ENCODE measurements at places on chromosomes 11 and 22. TPM values are rescaled to one million over a fixed set of nuclear protein-coding genes. Genes with fewer than 3 reads are reported as not detected.

The LRRC56 gene
- total RNA-seq = 4.3 TPM

GRCh38 chr22:25364736-25365241, 145.3 kb downstream of the CRYBB2 start:
- DNase-seq = no peak
- H3K4me3 ChIP-seq = no peak overlapping the region
- H3K27me3 ChIP-seq = no peaks in the 10 kb centered on the region
- peaks cover 2% of the 10 kb centered on the region for H3K36me3 ChIP-seq
- H3K27ac ChIP-seq = no peak overlapping the region
- no peaks in the 10 kb centered on the region for H3K4me1 ChIP-seq

DNA sequence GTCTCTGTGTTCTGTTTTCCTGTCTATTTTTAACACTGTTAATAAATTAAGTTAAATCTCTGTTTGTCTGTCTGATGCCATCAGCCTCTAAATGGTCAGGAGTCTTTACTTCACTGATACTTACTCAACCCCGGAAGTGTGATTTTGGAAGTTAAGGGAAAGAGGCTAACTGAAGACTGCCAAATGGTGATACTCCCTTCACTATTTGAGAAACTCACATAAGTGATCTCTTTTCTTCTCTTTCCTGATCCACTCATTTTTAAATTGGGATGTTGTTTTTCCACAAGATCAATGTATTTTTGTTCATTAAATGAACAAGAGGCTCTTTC, 389 bp upstream of the CASP12 start:
- H3K27ac ChIP-seq = no peak overlapping the region
- H3K36me3 ChIP-seq = no peaks in the 10 kb centered on the region
- H3K4me3 ChIP-seq = no peak overlapping the region
- H3K4me1 ChIP-seq = no peaks in the 10 kb centered on the region
- no peaks in the 10 kb centered on the region for H3K27me3 ChIP-seq
- DNase-seq = no peak

DNA sequence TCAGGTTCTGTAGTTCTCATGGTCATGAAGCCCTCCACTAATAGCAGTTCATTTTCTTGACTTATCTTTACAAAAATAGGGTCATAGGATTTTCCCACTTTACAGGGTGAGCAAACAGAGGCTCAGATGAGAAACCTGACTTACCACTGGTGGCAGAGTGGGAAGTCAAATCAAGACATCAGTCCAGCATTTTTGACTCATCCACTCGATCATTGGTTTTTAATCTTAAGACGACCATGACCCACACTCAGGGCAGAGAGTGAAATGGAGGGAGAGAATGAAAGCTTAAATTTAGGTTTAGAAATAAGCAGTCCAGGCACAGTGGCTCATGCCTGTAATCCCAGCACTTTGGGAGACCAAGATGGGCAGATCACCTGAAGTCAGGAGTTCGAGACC, 42.1 kb downstream of the RTL6 start:
- DNase-seq = no peak
- no peaks in the 10 kb centered on the region for H3K4me1 ChIP-seq
- no peak overlapping the region for H3K27ac ChIP-seq
- no peak overlapping the region for H3K4me3 ChIP-seq
- H3K27me3 ChIP-seq = no peaks in the 10 kb centered on the region

The SIK2 gene
- 13.4 TPM for total RNA-seq

DNA sequence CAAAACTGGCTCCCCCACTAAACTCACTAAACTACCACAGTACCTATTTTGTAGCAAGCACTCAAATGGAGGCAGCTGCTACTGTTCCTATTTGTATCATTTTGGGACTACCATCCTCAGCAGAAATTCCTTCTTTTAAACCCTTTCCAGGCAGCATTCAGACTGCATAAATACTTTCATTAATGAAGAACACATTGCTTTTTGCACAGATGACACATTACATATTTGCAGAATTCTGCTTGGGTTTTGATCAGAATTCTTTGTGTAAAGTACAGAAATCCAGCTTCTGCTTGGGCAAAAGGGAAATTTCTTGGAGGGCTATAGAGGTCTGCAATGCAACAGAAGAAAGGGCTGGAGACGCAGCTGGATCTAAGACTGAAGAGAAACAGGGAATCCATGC, 24.2 kb downstream of the RBX1 start:
- no peak for DNase-seq
- peaks cover 13% of the 10 kb centered on the region for H3K4me1 ChIP-seq
- no peak overlapping the region for H3K4me3 ChIP-seq

DNA sequence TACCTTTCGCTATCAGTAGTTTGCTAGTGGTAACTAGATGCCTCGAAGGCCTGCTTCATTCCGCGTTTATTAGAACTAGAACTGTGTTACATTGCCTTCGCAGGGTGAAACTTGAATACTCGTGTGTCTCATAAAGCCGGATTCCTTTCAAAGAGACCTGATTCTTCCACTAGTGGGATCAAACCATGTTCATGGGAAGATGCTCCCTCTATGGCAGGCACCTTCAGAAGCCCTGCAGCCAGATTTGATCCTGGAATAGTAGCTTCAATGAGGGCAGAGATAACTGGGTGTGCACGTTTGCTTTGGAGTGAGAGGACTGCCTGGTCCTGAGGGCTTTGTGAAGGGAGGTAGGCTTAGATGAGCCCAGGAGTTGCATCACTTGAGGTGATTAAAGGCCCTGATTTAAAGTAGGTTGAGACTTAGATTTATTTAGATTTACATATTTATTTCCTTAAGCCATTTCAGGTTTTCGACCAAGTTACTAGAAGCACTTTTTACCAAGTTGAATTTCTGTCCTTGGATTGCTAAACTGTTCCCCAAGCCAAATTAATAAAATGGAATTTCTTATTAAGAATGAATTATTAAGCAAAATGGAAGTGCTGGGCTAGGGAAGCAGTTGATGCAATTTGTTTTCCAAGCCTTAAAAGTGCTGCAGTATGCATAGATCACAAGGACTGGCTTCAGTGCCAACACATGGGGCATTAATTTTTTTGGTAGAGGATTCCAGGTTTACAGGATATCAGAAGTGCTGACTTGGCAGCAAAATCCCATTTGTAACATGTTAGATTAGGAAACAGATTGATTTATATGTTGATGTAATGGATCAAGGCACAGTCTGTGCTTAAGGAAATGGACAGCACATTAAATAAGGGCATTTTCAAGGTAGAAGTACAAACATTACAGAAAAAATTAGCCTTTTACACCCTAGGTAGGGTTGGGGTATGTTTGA, 32.9 kb downstream of the APLP2 start:
- peak overlapping the region; percentile 18 for H3K4me3 ChIP-seq
- H3K27me3 ChIP-seq = no peaks in the 10 kb centered on the region
- no peak for DNase-seq
- H3K36me3 ChIP-seq = peaks cover 53% of the 10 kb centered on the region
- no peak overlapping the region for H3K27ac ChIP-seq

The MFRP gene
- not detected for total RNA-seq

The TSGA10IP gene
- 1.3 TPM for total RNA-seq

The GGTLC3 gene
- not detected for total RNA-seq

GRCh38 chr11:107716884-107717532, 5.2 kb upstream of the SLN start:
- H3K27me3 ChIP-seq = peaks cover 6% of the 10 kb centered on the region
- no peaks in the 10 kb centered on the region for H3K36me3 ChIP-seq
- DNase-seq = no peak
- H3K4me3 ChIP-seq = no peak overlapping the region
- no peak overlapping the region for H3K27ac ChIP-seq

- H3K4me3 ChIP-seq = no peak overlapping the region
- no peak overlapping the region for H3K27ac ChIP-seq
- H3K27me3 ChIP-seq = peaks cover 17% of the 10 kb centered on the region
Observed at GRCh38 chr22:36862251-36863242, 1.7 kb downstream of the NCF4 start.

The CEND1 gene
- not detected for total RNA-seq

The GALNT18 gene
- total RNA-seq = 5.1 TPM

- no peaks in the 10 kb centered on the region for H3K36me3 ChIP-seq
- no peak overlapping the region for H3K4me3 ChIP-seq
- H3K27me3 ChIP-seq = no peaks in the 10 kb centered on the region
- peaks cover 3% of the 10 kb centered on the region for H3K4me1 ChIP-seq
- DNase-seq = no peak
- H3K27ac ChIP-seq = no peak overlapping the region
Observed at GRCh38 chr22:36405671-36406538, 18.1 kb upstream of the MYH9 start.

GRCh38 chr22:32622744-32623110, 148.1 kb downstream of the FBXO7 start:
- H3K4me3 ChIP-seq = peak overlapping the region; percentile 34
- no peaks in the 10 kb centered on the region for H3K27me3 ChIP-seq
- no peaks in the 10 kb centered on the region for H3K36me3 ChIP-seq
- H3K4me1 ChIP-seq = peaks cover 7% of the 10 kb centered on the region
- H3K27ac ChIP-seq = peak overlapping the region; percentile 82

GRCh38 chr22:41682033-41682807, 6.4 kb downstream of the SNU13 start:
- H3K36me3 ChIP-seq = peaks cover 32% of the 10 kb centered on the region
- no peaks in the 10 kb centered on the region for H3K27me3 ChIP-seq
- peak; percentile 91 for DNase-seq
- H3K4me1 ChIP-seq = no peaks in the 10 kb centered on the region
- peak overlapping the region; percentile 36 for H3K27ac ChIP-seq

GRCh38 chr11:19026862-19027261, 33.7 kb downstream of the MRGPRX2 start:
- H3K27ac ChIP-seq = no peak overlapping the region
- DNase-seq = no peak
- H3K4me1 ChIP-seq = no peaks in the 10 kb centered on the region
- no peak overlapping the region for H3K4me3 ChIP-seq
- peaks cover 46% of the 10 kb centered on the region for H3K27me3 ChIP-seq

The PAMR1 gene
- total RNA-seq = 55.3 TPM

The SMC1B gene
- not detected for total RNA-seq

DNA sequence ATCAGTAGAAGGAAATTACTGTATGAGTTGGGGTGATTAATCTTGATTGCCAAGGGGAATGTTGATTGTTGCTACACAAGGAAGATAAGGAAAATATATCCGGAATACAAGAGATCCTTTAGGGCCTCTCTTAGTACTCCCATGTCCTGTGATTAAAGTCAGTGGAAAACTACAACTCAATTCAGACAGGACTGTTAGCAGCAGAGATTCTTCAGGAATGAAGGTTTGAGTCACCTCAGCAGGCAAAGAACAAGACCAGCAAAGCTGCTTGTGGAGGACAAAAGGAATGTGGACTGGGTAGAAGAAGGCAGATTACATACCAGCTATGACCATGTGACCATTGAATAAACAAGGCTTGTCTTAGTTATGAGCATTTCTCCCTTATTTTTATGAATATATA, 478.2 kb downstream of the BUD13 start:
- H3K27me3 ChIP-seq = no peaks in the 10 kb centered on the region
- H3K36me3 ChIP-seq = no peaks in the 10 kb centered on the region
- H3K4me1 ChIP-seq = no peaks in the 10 kb centered on the region
- no peak for DNase-seq
- no peak overlapping the region for H3K27ac ChIP-seq

DNA sequence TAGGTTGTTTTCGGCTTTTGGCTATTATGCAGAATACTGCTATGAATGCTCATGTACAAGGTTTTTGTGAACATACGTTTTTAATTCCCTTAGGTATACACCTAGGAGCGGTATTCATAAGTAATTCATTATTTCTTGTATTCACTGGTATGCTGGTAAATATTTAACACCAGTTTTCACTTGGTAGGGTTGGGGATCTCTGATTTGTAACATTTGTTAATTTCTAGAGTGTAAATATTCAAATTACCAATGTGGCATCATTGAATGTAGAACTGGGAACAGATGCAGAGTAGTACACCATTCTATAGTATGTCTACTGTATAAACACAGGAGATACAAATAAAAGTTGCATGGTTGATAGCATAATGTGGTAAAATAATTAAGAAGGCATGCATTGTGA, 16.3 kb downstream of the GVQW3 start:
- DNase-seq = no peak
- H3K27ac ChIP-seq = no peak overlapping the region
- H3K36me3 ChIP-seq = no peaks in the 10 kb centered on the region

DNA sequence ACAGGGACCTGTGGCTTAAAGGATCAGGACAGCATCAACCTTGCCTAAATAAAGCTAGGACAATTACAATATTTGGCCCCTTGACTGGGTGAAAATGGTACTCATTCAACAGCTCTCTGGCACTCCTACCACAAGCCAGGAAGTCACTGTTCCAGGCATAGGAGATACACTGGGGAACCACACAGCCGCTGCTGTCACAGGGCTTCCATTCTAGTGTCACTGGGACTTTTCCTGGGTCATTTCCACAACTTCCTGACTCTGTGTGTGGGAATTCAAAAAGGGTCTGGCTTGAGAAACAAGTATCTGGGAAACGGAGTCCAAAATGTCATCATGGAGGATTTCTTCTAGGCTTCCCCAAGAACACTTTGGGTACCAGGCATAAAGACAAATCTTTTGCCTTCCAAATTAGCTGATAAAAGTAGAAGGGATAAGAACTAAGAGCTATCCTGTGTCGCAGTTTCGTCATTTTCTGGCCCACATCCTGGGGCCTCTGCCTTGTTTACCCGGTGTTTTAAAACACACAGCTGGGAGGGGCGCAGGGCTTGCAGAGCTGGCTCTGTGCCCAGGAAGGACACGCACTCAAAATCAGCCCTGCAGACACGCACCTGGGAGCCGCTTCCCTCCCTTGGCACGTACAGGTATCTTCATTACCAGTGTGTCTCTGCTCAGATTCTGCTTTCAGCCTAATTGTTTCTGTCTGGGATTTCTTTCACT, 38.0 kb downstream of the TMEM45B start:
- H3K27ac ChIP-seq = no peak overlapping the region
- no peak overlapping the region for H3K4me3 ChIP-seq
